ENCODE measurements at places on chromosomes 16 and 17.
A peak's percentile ranks its signal among the peaks of the same experiment; 100 is the strongest.

DNA sequence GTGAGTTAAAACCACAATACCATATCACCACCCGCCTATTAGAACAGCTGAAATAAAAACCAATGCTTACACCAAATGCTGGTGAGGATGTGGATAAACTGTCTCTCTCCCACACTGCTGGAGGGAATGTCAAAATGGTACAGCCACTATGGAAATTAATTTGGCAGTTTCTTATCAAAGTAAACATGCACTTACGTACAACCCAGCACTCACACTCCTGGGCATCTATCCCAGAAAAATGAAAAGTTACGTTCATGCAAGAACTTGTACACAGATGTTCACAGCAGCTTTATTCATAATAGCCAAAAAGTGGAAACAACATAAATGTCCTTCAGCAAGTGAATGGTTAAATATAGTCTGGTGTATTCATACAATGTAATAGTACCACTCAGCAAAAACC lies 173.2 kb upstream of the MYOCD start:
- DNase-seq = no peak

DNA sequence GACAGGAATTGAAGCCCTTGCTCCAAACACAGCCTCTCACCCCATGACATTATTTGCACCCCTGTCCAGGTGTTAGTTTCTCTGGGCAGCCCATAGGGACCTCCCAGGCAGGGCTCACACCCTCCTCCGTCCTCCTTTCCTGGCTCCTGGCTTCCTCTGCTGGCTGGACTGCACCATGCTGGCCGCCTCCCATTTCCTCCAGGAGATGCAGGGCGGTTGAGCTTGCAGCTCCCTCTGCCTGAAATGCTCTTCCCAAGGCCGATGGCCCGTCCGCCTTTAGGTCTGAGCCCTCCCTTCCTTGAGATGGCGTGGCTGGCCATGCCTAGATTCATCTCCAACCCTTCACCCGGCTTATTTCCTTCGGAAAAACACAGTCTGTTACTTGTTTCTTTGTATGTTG lies 334.8 kb downstream of the SNX29 start:
- peak; percentile 50 for DNase-seq

DNA sequence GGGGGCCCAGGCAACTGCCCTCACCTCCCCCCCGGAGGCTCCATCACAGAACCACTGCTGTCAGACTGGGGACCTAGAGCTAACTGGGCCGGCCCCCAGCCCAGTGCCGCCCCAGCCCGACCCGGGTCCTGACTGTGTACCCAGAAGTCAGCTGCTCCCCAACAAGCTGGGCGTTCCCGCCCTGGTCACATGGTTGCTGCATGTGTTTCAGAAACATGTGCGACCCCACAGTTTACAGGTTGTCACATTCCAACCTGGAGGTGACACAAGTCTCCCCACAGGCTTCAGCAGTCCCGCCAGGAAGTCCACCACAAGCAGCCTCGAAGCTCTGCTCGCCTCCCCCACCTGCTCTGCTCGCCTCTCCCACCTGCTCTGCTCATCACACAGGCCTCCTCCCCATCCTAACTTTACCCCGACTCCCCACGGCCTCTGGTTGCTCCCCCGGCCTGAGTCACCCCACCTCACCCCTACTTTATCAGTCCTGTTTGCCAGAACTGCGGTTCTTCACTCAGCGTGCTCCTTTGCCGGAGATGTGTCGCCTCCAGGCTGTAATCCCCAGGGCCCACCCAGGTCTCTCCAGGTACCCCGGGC lies 968 bp downstream of the MRPL28 start:
- DNase-seq = no peak

- no peak for DNase-seq
These were observed 1.2 kb upstream of the AMFR start for GRCh38 chr16:56426585-56426984.
